ENCODE measurements at places on chromosomes 1 and 21. TPM values are rescaled to one million over a fixed set of nuclear protein-coding genes. Genes with fewer than 3 reads are reported as not detected.
A peak's percentile ranks its signal among the peaks of the same experiment; 100 is the strongest.

ANGPTL7 gene
- not detected for total RNA-seq

RGS18 gene
- not detected for total RNA-seq

DNA sequence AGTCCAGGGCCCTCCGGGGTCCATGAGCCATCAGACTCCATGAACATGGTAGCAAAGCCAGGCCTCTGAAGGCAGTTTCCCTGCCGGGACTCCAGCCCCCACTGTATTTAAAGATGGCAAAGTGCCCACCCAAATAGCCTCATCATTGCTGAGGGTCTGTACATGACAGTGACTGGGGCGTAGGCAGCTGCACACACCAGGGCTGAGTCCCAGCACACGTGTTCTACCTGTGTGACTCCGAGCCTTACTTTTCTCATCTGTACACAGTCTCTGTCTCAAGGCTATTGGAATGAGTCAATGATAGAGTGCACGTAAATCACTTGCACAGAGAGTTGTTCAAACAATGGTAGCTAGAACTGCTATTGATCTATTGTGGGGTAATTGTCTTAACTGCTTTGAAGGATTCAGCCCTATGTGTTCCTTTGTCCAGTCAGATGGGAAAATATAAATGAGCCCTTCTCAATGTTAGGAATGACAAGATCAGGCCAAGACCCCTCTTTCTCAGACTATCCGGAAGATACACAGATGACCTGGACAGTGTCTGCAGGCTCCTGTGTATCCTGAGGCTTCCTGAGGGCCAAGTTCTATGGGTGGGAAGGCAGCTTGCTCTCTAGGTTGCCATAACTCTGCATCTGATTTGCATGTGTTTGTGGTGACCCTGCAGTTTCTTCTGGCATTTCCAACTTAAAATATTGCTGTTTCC, 48.9 kb downstream of the RASSF5 start:
- H3K27me3 ChIP-seq, result peaks cover 36% of the 10 kb centered on the region

GRCh38 chr1:185733818-185734735, at the start of gene HMCN1:
Gene HMCN1 (plus strand): TSS chr1:185734391. CDS start chr1:185734780, 389 bp downstream.
- DNase-seq, result peak; percentile 90
- no peaks in the 10 kb centered on the region for H3K36me3 ChIP-seq
- H3K4me3 ChIP-seq, result peak within 1 kb of the TSS; percentile 89
- H3K27me3 ChIP-seq, result peaks cover 22% of the 10 kb centered on the region

GRCh38 chr1:231699784-231700183, 73.2 kb downstream of the DISC1 start:
- no peak for DNase-seq
- no peak overlapping the region for H3K4me3 ChIP-seq
- H3K27ac ChIP-seq, result no peak overlapping the region
- no peaks in the 10 kb centered on the region for H3K4me1 ChIP-seq
- H3K36me3 ChIP-seq, result no peaks in the 10 kb centered on the region
- H3K27me3 ChIP-seq, result no peaks in the 10 kb centered on the region

GRCh38 chr1:29387210-29387609, 150.9 kb downstream of the PTPRU start:
- no peaks in the 10 kb centered on the region for H3K27me3 ChIP-seq
- H3K36me3 ChIP-seq, result no peaks in the 10 kb centered on the region

DNA sequence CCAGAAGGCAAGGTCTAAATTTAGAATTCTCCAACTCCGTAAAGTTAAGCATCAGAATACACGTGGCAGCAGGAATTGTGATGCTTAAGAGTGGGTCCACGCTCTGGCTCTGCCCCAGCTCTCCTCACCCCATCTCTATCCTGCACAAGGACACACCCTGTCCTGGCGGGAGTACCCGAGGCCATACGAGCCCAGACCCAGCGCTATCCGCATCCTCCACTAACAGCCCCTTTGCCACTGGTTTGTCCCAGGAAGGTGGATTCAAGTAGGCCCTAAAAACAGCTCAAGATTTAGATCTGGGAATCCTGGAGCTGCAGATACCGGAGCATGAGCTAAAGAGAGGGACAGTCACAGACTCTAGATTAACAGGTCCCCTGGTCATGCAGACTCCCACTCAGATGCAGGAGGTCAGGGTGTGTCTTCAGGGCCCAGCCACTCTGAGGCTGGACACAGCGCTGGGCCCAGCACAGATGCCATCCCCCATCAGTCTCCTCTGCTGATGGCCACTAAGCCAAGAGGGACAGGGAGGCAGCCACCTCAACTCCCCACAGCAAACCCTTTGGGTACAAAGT, 393.3 kb downstream of the NPHP4 start:
- H3K4me3 ChIP-seq, result no peak overlapping the region
- H3K4me1 ChIP-seq, result no peaks in the 10 kb centered on the region
- no peak overlapping the region for H3K27ac ChIP-seq
- DNase-seq, result no peak

- peaks cover 2% of the 10 kb centered on the region for H3K4me1 ChIP-seq
- no peak overlapping the region for H3K27ac ChIP-seq
- no peaks in the 10 kb centered on the region for H3K27me3 ChIP-seq
- DNase-seq, result no peak
- H3K4me3 ChIP-seq, result no peak overlapping the region
Observed at GRCh38 chr1:239550178-239550577, 163.8 kb downstream of the CHRM3 start.
